ENCODE measurements at places on chromosomes 16 and 17.

DNA sequence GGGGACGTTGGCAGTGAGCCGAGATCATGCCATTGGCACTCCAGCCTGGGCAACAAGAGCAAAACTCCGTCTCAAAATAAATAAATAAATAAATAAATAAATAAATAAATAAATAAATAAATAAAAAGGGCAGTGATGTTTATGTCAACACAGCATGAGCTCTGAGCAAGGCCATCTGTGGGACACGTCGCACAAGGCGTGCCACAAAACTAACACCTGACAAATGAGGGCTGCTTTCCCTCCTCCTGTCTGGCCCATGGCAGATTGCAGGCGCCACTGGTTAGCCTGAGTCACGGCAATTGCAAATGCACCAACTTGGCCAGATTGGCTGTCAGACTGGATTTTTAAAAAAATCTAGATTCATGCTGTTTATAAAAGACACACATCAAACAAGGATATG, 25.9 kb upstream of the SPNS3 start:
- DNase-seq = peak; percentile 83

DNA sequence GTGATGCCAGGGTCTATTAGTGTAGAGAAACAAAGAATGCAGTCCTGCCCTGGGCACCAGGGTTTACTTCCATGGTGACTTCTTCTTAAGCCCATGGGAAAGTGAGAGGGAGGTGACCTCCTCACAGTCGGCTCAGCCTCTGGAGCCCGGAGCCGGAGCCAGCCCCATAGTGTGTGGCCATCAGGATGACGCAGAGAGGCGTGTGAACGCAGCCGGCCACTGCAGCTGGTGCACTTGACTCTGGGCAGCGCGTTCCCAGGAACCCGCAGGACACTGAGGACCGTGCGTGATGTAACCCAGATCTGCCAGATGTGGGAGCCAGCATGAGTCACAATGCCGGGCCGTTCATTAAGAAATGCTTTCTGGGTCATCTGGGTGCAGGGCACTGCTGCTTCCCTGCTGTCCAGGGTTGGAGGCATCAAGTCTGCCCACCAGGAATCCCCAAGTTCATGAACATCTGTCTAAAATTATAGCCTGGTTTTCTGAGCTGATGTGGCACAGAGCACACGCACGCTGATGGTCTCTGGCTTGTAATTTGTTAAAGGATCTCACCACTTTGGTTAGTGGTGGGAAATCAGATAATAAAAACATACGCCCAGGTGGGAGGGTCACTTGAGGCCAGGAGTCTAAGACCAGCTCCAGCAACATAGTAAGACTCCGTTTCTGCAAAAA, 114.1 kb downstream of the PITPNC1 start:
- DNase-seq = no peak

GRCh38 chr17:32719689-32720088, 157.2 kb downstream of the MYO1D start:
- DNase-seq = no peak

GRCh38 chr17:50204431-50204830, 3.0 kb upstream of the COL1A1 start:
- DNase-seq = no peak

DNA sequence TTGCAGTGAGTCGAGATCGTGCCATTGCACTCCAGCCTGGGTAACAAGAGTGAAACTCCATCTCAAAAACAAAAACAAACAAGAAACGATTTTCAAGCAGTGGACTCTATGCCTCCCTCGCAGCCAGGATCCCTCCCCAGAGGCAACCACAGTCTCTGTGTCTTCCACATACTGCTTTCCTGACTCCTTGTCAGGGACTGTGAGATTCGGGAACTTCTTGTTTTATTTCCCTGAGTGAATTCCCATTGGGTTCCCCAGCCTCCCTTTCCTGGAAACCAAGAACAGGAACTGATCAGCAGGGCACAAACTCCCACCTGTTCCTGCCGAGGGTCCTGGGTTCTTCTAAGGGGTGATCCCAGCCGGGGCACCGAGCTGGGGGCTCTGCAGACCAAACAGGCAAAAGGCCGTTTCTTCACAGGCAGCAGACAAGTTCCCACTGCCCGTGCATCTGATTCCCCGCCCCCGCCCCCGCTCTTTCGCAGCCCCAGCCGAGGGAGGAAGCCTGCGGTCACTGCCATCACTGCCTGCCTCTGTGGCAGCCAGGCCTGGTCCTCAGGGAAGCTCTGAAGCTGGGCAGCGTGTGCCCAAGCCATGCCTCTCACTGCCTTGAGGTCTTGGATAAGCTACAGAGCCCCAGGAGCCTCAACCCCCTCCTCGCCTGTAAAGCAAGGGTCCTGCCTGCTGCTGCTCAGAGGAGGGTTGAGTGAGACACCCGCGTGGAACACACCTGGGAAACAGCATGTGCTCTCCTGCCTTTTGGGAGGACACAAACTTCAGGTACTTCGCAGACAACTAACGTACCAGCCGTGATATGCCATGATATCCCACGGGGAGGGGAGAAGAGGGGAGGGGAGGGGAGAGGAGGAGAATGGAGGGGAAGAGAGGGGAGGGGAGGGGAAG, 5.5 kb upstream of the PIEZO1 start:
- no peak for DNase-seq

GRCh38 chr17:32623196-32623595, 136.4 kb downstream of the CDK5R1 start:
- DNase-seq = no peak

- DNase-seq = no peak
Observed at GRCh38 chr17:74633326-74633725, 9.8 kb upstream of the CD300E start.

- no peak for DNase-seq
Observed at GRCh38 chr17:41625602-41626001, 1.2 kb upstream of the KRT17 start.

GRCh38 chr17:65293584-65294180, 156.5 kb downstream of the RGS9 start:
- DNase-seq = no peak

DNA sequence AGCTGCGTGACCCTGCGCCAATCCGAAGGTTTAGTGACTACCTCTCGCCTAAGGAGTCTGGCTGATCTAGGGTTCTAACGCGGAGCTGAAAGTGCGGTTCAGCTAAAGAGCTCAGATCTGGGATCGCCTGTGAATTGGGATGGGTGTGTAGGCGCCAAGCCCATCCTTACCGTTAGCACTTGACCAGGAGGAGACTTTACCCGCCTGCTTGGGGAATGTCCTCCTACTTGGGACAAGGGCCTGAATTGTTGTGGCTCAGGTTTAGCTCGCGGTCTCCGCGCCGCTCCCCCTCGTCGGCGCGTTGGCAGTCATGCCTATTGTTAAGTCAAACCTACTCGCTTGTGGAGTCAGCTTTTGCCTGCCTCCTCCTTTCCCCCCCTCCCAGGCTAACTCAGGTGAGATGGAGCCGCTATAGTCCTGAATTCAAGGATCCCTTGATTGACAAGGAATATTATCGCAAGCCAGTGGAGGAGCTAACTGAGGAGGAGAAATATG, 480 bp downstream of the MRPS7 start:
- DNase-seq = no peak

- DNase-seq = no peak
Observed at GRCh38 chr16:67676516-67676915, 9.9 kb downstream of the C16orf86 start.

- no peak for DNase-seq
Observed at GRCh38 chr16:78317564-78318240, 218.2 kb downstream of the WWOX start.

- DNase-seq = no peak
Observed at GRCh38 chr16:66960270-66960669, 796 bp upstream of the CES3 start.

DNA sequence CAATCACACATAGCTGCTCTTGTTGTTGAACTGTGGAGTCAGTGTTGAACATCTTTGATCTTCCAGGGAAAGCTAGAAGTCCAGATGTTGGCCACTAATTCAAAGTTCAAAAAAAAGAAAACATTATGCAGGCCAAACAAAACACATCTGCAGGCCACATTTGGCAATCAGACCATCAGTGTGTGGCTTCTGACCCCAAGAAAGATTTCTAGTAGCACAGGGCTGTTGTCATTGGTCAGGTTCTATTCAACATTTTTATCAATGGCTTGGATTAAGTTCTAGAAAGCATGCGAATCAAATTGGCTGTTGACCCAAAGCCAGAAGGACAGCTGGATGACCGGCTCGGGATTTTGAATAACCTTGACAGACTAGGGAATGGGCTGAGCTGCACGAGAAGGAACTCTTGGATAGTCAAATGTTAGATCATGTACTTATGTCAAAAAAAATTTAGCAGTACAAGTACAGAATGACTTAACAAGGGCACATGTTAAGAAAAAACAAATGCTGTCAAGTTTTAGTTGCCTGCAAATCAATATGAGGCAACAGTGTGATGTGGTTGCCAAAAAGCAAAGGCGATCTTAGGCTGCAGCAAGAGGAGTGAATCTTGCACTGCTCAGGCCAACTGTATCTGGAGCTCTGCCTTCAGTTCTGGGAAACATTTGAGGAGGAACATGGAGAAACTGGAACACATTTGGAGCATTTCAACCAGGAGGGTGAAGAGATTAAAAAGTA, 187.6 kb downstream of the RGS9 start:
- no peak for DNase-seq

DNA sequence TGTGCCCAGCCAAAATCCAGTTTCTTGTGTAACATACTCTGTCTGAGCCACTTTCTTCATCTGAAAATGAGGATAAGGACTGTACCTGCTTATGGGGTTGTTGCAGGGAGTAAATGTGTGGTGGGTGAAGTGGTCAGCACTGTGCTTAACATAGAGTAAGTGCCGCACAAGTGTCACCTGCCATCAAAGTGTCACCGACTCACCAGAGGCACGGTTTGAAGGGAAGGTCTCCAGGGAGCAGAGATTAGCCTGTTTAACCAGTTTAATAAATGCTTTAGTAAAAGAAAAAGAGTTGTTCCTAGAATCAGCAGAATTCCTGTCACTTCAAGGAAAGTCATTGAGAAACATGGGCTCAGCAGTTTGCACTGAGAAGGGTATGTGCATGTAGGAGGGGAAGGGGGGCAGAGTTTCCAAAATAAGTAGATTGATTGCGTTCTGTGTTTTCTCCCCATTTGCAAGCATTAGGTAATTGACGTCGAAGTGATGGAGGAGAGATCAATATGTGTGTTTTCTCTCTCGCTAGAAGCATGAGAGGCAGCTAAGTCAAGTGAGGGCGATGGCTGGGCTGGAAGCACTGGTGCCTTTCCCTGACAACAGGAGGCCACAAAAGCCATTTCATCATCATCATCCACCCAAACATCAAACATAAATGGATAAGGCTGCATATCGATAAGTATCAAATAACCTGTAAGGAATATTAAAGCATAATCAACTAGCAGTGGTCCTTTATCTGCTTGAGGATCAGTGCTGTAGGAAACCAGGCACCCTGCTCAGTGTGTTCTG, 19.1 kb downstream of the FAM20A start:
- no peak for DNase-seq

- no peak for DNase-seq
Observed at GRCh38 chr17:73621685-73622084, 22.6 kb downstream of the SDK2 start.

DNA sequence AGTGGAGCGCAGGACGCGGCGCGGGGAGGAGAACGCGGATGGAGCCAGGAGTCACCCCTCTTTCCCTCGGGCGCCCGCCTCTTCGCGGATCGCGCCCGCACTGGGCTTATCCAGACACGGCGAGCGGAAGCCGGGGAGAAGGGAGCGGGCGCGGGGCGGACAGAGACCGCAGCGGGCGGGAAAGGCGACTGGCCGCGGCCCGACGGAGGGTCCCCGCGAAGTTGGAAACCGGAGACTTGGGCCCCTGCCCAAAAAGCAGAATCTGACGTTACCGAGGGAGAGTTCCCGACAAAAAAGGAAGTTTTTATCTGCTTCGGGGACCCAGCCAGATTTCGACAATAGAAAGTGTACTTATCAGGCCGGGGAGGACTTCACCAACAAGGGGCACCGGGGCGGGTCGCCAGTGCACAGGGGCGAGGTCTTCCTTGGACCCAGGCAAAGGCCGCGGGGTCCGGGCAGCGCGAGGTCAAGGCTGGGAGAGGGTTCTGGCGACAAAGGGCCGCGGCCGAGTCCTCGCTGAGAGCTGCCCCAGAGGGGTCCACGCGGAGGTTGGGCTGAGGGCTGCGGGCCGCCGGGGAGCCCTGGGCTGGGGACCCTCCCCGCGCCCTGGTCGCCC, 519 bp downstream of the ST6GALNAC2 start:
- DNase-seq = no peak

DNA sequence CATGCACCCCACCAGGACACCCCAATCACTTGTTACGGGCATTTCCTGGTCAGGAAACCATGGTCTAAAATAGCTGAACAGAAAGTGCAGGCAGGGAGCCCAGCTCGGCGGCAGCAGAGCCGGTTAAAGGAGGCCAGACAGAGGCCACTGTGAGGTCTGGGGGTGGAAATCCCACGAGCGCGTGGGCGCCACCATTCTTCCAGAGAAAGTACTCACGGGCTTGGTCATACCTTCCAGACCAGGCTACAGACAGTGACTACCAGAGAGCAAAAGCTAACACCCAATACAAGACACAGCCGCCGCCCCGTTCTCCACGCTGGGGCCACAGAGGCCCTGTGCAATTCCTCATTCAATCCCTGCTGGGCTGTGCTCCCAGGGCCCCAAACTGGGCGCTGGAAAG, 11.9 kb downstream of the CEP131 start:
- no peak for DNase-seq

GRCh38 chr16:86537486-86537885, 17.5 kb downstream of the MTHFSD start:
- DNase-seq = no peak

- no peak for DNase-seq
Observed at GRCh38 chr16:60091529-60091928, 1357.4 kb upstream of the GOT2 start.

DNA sequence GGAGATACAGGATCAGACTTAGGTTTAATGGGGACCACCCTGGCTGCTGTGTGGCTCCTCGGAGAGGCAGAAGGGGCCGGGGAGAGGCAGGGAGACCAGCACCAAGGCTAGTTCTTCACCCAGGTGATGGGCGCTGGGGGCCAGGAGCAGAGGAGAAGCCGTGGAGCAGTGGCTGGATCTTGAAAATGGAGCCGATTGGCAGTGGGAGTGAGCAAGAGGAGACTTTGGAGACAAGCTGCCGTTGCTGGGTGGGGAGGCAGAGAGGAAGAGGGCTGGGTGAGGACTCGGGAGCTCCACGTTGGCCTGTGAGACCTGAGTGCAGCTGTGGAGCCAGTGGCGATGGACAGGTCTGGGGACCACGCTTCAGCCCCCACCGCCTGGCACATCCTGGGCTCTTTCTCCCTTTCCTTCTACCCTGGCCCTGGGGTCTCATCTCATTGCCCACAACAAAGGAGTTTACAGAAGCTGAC, 9.0 kb downstream of the RAB11FIP4 start:
- no peak for DNase-seq

- peak; percentile 21 for DNase-seq
Observed at GRCh38 chr16:50548125-50548908, at the start of gene NKD1. Gene NKD1, plus strand, starts transcription at chr16:50548396. Its CDS starts 158 bp downstream, at chr16:50548554.

GRCh38 chr16:57167953-57168352, 17.9 kb downstream of the PSME3IP1 start:
- peak; percentile 16 for DNase-seq

GRCh38 chr16:73457851-73458250, 409.9 kb upstream of the ZFHX3 start:
- DNase-seq = no peak

DNA sequence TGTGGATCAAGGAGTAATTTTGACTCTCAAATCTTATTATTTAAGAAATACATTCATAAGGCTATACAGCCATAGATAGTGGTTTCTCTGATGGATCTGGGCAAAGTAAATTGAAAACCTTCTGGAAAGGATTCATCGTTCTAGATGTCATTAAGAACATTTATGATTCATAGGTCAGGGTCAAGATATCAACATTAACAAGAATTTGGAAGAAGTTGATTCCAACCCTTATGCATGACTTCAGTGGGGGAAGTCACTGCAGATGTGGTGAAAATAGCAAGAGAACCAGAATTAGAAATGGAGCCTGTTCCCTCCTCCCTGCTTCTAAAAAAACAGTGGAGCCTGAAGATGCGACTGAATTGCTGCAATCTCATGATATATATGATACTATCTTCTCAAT, 36.6 kb upstream of the HNF1B start:
- no peak for DNase-seq

All from NCI-H1694 treated with DMSO at 0.1 percent for 48 hours (cell line).